ENCODE measurements at places on chromosomes 4 and X. TPM values are rescaled to one million over a fixed set of nuclear protein-coding genes. Genes with fewer than 3 reads are reported as not detected.

GRCh38 chrX:151505796-151506195 is 57.7 kb upstream of the PASD1 start:
- H3K4me1 ChIP-seq: no peaks in the 10 kb centered on the region
- DNase-seq: no peak
- no peaks in the 10 kb centered on the region for H3K27me3 ChIP-seq
- no peak overlapping the region for H3K4me3 ChIP-seq

- H3K4me1 ChIP-seq: peaks cover 34% of the 10 kb centered on the region
- H3K4me3 ChIP-seq: peak overlapping the region; percentile 7
- H3K36me3 ChIP-seq: no peaks in the 10 kb centered on the region
Observed at GRCh38 chr4:76982638-76983584, 33.4 kb downstream of the SEPTIN11 start.

DNA sequence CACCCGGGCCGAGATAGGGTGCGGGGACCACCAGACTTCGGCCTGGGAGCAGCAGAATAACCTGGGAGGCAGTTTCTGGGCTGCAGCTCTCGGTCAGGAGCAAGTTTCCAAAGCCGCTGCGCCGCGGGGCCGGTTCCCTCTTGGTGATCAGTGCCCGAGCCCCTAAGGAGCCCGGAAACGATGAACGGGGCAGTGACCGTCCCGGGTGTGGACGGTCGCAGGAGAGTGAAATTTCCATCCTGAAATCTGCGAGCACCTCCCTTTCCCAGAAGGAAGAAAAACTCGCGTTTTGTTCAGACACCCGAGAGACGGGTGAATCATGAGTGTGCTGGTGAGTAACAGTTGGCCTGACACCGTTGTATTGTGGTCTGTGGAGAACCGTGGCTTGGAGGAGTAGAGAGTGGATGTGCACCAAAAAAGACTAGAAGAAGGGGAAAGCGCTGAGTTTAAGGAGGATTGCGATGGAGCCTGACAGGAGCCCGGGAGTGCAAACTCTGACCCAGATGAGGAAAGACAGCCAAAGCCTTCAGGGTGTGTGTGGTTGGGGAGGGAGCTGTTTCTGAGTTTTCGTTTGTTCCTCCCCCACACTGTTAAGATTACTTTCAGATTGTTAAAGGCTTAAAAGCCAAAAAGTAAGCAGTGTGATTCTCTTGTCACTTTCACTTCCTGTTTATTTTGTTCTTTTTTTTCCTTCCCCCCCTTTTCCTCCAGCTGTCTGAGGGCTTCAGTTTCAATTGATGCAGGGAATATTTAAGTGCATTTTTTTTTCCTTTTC is 828 bp downstream of the MCUB start:
- DNase-seq: peak; percentile 77
- H3K36me3 ChIP-seq: peaks cover 10% of the 10 kb centered on the region
- H3K27ac ChIP-seq: peak overlapping the region; percentile 95
- H3K4me1 ChIP-seq: peaks cover 49% of the 10 kb centered on the region

DNA sequence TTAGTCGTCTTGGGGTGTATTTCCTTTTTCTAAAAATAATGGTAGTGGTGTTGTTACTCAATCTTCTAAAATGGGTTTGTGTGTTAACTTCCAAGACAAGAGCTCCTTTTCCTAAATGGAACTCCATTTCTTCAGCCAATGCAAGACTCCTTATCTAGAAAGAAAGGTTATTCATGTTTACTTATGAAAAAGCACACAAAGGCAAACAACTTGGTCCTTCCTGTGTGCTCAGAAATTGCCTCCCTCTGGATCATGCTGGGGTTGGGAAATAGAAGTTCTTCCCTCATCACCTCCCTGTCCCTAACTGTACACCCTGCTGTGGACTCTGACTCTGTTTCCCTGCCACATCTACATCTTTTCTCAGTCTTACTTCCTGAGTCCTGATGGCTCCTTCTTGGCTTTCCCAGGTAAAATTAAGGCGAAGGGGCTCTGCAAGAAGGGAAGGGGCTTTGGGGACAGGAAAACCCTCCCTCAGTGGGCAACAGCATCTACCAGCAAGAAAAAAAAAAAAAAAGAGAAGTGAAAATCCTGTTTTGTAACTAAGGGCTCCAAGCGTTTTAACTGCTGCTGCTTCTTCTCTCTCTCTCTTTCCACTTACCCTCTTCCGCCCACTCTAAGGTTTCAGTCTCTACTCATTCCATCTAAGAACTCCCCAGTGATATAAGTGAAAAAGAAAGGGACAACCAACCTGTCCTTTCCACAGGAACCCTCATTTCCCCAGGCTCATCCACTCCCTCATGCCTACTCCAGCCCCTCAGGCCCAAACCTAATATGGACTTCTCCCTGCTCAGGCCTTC is 19.8 kb upstream of the TASL start:
- H3K4me1 ChIP-seq: no peaks in the 10 kb centered on the region
- no peak overlapping the region for H3K27ac ChIP-seq
- no peaks in the 10 kb centered on the region for H3K27me3 ChIP-seq
- no peak overlapping the region for H3K4me3 ChIP-seq

DNA sequence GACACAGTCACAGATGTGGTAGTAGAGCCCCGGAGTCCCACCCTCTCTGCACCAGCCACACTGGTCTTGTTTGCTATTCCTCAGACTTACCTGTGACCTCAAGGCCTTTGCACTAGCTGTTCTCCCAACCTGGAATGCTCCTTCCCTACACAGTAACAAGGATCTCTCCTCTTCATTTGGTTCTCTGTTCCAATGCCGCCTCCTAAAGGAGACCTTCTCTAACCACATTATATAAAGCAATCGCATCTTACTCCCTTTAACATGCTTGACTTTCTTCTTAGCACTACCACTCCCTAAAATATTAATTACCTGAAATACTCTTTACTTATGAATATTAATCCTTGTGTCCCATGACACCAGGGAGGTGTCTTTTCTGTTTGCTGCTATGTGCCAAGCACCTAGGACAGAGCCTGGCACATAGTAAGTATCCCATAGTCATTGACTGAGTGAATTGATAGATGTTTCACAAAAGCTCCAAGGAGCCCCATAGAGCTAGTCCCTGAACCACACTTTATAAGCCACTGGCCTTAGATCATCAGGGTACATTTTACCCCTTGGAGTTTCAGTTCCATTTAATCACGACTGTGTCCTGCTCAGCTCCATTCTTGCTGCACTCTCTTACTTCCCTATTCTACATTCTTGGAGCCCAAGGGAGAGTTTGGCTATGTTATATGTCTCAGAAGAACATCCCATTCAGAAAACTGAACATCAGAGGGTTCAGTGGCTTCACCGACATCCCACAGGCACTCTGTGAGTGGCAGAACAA is 312.7 kb downstream of the RAB28 start:
- no peak for DNase-seq
- H3K4me1 ChIP-seq: no peaks in the 10 kb centered on the region

DNA sequence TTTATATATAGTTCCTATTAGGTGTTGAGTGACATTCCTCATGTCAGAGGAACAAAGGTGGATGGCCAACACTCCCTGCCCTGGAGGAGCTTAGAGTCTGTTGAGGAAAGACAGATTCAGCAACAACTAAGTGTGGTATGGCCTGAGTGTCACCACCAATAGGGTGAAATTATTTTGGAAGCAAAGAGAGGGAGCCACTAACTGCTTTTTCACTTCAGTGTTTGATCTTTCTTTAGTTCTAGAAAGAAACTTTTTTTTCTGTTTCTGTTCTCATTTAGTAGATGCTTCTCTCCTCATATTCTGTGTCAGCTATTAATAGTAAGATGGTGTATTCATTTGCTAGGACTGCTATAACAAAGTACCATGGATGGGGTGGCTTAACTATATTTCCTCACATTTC is 81.5 kb downstream of the ARX start:
- H3K27ac ChIP-seq: no peak overlapping the region
- H3K4me1 ChIP-seq: no peaks in the 10 kb centered on the region

DNA sequence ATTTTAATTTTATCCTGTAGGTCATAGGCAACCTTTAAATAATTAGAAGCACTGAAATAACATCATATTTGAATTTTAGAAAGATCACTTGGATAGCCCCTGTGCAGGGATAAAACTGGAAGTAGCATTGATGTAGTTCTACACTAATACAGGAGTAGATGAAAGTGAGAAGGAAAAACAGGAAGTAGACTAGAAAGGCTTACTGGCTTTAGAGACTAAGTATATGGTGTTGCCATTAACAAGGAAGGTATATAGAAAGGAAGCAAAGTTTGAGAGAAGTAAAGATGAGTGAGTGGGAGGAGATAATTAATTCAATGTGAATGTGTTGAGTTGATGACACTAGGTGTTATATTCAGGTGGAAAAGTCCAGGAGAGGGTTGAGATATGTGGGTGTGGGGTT is 73.1 kb upstream of the EPGN start:
- no peaks in the 10 kb centered on the region for H3K27me3 ChIP-seq
- no peak for DNase-seq
- no peak overlapping the region for H3K27ac ChIP-seq
- no peak overlapping the region for H3K4me3 ChIP-seq
- no peaks in the 10 kb centered on the region for H3K4me1 ChIP-seq

- H3K36me3 ChIP-seq: no peaks in the 10 kb centered on the region
Observed at GRCh38 chr4:122456231-122457116, at the start of gene IL2. IL2 (minus strand) TSS chr4:122456725; CDS start chr4:122456440, 285 bp downstream.

DNA sequence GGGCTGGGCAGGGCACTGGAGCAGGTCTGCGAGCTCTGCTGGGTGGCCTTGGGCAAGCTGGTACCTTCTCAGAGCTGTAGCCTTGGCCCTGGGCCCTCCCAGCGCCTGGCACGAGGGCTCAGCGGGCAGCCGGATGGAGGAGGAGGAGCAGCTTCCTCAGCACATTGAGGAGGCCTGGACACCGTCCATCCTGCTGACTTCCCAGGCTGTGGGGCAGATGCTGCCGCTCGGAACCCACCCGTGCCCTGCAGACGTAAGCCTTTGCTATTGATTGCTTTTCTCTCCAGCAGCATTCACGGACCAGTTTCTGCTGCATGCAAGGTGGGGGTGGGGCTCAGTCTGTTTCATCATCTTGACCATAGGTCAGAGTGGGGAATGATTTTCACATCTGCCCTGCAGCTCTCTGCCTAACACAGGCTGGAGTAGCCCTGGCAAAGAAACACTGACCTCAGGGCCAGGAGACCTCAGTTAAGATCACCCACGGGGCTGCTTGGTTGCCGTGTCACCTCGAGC is 80.7 kb upstream of the PSAPL1 start:
- DNase-seq: no peak
- H3K27ac ChIP-seq: no peak overlapping the region
- H3K27me3 ChIP-seq: no peaks in the 10 kb centered on the region

- H3K36me3 ChIP-seq: peaks cover 21% of the 10 kb centered on the region
- H3K27me3 ChIP-seq: no peaks in the 10 kb centered on the region
- DNase-seq: no peak
Observed at GRCh38 chr4:163165217-163166017, 1.3 kb downstream of the NAF1 start.

DNA sequence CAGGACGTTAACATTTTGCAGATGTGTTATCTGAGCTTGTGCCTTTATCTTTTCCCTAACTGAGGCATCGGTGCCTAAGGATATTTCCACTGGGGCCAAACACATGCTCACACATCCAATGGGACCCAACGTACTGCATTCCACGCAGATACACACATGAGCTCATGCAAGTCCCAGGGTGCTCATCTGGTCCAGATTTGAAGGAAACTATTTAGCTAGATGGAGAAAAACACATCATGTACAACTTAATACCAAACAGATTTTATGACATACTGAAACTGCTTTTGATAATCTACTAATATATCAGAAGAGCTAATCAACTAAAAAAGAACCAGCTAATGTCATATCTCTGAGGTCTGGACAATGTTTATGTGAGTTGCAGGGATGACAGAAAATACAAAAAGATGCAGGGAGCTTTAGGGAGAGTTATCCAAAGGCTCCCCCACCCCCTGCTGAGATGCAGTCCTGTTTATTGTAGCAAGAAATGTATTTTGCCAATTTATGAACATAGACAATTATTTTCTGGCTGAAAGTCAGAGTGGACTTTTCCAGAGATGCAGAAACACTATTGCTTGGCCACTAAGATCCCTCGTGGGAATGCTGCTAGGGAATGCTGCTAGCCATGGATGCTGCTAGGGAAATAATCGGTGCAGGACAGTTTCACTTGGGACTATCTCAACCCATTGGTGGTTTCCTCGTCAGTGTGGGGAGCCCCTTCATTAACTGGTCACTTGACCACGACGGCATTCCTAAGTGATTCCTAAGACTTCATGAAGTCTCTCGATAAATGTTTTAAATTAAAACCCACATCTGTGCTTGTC is 172.8 kb downstream of the SMIM20 start:
- no peak overlapping the region for H3K4me3 ChIP-seq
- no peaks in the 10 kb centered on the region for H3K27me3 ChIP-seq
- peaks cover 9% of the 10 kb centered on the region for H3K4me1 ChIP-seq
- DNase-seq: no peak
- H3K36me3 ChIP-seq: no peaks in the 10 kb centered on the region

- no peaks in the 10 kb centered on the region for H3K36me3 ChIP-seq
- H3K27ac ChIP-seq: no peak overlapping the region
- no peak overlapping the region for H3K4me3 ChIP-seq
- no peaks in the 10 kb centered on the region for H3K27me3 ChIP-seq
Observed at GRCh38 chr4:68572653-68573170, 3.4 kb downstream of the UGT2B17 start.

- H3K4me3 ChIP-seq: no peak overlapping the region
- DNase-seq: no peak
- H3K27ac ChIP-seq: no peak overlapping the region
- peaks cover 2% of the 10 kb centered on the region for H3K27me3 ChIP-seq
Observed at GRCh38 chr4:100422894-100423293, 94.9 kb downstream of the EMCN start.

GRCh38 chr4:155578726-155579370 is 87.8 kb upstream of the GUCY1A1 start:
- no peaks in the 10 kb centered on the region for H3K27me3 ChIP-seq
- no peak overlapping the region for H3K4me3 ChIP-seq
- no peaks in the 10 kb centered on the region for H3K36me3 ChIP-seq
- no peak overlapping the region for H3K27ac ChIP-seq

DNA sequence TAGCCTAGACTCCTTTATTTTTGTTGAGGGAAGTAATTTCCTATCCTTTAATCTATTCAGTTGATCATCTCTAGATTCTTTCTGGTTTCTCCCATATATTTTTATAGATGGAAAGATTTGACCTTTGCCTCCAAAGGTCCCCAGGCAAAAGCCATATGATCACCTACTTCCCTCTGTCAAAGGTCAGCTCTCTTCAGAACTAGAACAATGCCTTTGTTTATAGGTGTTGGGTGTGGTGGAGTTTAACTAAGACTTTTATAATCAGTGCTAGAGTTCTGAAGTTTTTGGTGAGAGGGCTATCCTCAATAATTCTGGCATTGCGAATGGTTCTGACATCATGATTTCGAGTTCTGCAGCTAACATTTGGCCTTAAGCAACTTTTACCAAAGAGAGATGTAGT is 19.0 kb upstream of the DCAF8L2 start:
- H3K27me3 ChIP-seq: no peaks in the 10 kb centered on the region
- H3K4me1 ChIP-seq: no peaks in the 10 kb centered on the region
- H3K36me3 ChIP-seq: no peaks in the 10 kb centered on the region
- no peak for DNase-seq

Gene CDS1
- total RNA-seq: 0.22 TPM

Gene STAP1
- 0.99 TPM for total RNA-seq

Gene TECRL
- total RNA-seq: not detected

Gene CLDN22
- total RNA-seq: not detected

Gene MAGEA2
- total RNA-seq: not detected

Gene PCYT1B
- 0.89 TPM for total RNA-seq
